ENCODE measurements at places on chromosomes 4 and X.

- DNase-seq = no peak
These were observed 225.1 kb downstream of the CBR4 start for GRCh38 chr4:168784786-168785461.

DNA sequence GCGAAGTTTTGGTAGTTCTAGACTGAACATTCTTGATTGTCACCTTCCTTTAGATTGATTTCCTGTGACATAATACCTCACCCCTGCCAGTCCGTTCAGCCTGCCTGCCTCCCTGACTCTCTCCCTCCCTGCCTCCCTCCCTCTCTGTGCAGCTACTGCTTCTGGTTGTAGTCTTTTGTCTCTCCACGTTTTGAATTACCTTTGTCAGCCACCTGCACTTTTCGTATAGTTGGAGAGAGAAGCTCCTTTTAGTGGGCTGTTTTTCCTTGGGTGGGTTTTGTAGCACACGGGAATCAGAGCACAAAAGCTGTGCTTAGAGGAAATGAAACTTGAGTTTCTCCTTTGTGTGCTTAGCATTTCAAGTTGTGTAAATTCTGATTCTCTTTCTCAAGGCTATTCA, 32.6 kb upstream of the MSMO1 start:
- DNase-seq = no peak

DNA sequence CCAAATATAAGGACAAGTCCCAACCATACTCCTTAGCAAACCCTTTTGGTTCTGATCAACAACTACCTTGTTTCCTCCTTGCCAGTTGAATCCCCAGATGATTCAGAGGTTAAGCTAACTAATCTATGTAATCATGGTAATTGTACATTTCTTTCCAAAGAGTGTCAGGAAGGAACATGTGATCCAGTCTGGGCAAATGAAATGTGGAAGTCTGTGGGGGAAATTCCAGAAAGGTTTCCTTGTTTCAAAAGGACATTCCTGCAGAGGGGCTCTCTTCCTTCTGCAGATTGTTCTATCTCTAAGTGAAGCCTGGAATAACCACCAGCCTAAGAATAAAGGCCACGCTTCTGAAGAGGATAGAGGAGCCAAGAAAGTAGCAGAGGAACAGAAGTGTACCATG, 7.0 kb downstream of the PRSS12 start:
- no peak for DNase-seq

DNA sequence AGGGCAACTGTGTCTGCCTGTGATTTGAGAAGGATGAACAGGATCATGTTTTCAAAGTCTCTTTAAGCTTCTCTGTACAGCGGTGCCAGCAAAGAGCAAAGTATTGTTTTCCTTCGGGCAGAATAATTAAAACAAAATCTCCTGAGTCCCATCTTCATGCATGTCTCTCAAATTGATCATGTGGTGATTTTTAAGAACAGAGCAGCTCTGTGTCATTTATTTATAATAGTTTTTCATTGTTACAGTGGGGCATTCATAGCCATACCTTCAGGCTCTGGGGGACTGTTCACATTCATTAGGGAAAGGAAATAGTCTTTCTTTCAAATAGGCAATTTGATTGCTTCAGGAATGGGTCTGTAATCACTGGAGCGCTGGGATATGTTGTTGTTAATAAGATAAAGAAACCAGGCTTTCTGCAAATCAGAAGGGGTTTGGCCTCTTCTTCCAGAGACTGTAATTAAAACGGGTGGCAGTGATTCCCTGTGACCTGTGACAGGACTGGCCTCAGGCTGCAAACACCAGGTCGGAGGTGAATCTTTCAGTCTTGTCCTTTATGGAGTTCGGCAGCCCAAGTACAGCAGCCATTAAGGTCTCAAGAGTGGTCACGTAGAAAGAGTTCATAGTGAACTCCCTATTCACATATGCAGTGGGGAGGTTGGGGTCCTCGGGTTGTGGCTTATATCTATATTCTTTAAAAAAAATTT, 29.3 kb upstream of the CBR4 start:
- no peak for DNase-seq

DNA sequence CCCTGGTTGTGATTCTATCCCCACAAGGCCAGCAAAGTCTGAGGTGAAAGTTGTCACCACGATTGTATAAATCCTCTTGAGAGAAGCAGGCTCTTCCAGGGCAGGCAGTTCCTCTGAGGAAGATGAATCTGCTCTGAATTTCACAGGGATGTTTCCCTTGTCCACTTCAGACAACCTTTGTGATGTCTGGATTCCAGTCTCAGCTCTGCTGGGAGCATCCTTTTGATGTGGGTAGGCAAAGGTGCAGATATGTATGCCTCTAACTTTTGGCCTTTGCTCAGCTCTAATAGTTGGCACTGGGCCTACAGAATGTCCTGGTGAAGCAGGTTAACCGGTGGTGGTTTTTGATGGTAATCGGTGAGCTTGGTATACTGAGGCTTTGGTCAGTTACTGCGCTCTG, 50.6 kb upstream of the WDR1 start:
- no peak for DNase-seq

DNA sequence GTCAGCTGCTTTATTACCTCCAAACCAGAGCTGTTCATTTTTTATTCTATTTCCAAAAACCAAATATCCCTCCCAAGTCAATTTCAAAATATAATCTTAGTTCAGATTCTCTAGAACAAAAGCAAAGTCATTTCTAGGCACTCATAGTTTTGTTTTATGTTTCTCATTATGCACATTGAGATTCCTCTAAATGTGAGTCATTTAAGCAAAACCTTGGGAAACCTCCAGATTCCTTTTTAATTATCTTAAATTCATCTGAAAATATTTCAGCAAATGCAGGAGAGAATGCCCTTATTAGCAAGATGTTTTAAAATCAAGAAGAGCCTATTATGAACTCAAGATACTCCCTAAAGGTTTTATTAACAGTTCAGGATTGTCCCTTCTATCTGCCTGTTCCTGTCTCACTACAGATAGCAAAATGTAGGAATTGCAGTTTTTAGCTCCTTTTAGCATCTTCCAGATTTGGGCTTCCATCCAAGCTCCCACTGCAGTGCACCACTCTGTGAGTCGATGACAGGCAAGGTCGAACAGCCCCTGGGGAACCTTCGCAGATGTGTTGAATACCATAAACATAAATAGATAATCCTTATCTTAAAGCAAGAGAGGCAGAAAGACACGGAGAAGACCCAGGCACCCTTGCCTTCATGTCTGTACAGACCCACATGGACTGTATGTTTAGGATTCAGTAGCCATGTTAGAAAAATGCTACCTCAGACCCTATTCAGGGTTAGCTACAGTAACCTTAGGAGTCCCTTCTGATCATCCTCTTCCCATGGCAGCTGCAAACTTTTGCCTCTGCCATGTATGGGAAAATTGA, 11.3 kb upstream of the SLC9A7 start:
- DNase-seq = no peak

DNA sequence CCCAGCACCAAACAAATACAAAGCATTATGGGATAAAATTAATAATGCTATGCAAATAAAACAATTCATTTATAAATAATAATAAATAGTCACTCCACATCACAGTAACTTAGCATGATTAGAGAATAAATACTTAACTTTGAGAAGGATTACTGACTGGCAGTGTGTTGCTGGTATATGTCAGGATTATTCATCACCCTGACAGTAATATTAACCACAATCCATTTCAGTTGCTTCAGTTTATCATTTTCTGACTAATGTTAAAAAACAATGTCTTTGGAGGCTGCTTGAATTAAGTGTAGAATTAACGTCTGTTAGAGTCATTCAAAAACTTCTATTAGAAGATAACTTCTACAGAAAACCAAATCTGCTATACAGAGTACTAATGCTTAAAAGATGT, 124.1 kb upstream of the MAB21L2 start:
- no peak for DNase-seq

GRCh38 chr4:82957045-82957444, 53.6 kb downstream of the LIN54 start:
- DNase-seq = no peak

DNA sequence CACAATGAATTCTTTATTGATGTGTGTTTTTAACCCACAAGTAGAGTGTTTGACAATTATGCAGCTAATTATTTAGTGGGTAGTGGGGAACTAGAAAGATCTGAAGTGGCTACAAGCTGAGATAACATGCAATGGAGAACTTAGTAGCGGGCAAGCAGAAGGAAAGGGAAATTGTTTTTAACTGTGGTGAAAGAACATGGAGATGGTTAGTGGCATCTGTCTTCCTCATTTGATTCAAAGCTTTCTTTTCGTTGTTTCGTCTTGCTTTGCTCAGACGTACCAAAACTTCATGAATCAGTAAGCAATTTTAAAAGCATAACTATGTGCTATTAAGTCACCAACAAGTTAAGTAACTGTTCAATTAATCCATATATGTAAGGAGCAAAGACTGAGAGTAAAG, 169.9 kb downstream of the BANK1 start:
- no peak for DNase-seq

All from RWPE2 (cell line).